Stomach (tissue), 19 donors: ENCODE measurements at places on chromosomes 4 and X. TPM values are rescaled to one million over a fixed set of nuclear protein-coding genes. Genes with fewer than 3 reads are reported as not detected.

DNA sequence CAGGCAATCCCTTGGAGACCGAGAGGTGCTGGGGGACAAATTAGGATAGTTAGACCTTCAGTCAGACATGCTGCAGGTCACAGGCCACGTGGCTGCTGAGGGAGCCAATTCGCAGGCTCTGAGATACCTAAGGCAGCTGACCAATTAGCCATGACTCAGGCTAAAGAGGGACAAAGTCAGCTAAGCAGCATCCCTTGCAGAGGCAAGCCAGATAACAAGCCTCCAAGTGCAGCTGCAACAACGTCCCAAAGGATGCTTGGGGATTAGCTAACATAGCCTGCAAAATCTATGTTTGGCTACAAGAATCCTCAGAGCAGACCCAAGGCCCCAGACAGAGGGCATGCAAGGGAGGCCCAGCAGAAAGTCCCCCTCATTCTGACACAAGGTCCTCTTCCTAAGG is 93.5 kb downstream of the SEL1L3 start:
- H3K4me1 ChIP-seq: peaks cover 4% of the 10 kb centered on the region
- H3K36me3 ChIP-seq: peaks cover 46% of the 10 kb centered on the region
- no peak overlapping the region for H3K4me3 ChIP-seq
- H3K27me3 ChIP-seq: no peaks in the 10 kb centered on the region
- no peak for DNase-seq

- H3K27me3 ChIP-seq: no peaks in the 10 kb centered on the region
- H3K36me3 ChIP-seq: no peaks in the 10 kb centered on the region
- DNase-seq: no peak
- H3K4me1 ChIP-seq: no peaks in the 10 kb centered on the region
- H3K27ac ChIP-seq: no peak overlapping the region
- no peak overlapping the region for H3K4me3 ChIP-seq
These were observed 184.2 kb upstream of the HCCS start for GRCh38 chrX:10926891-10927290.

- no peak for DNase-seq
- H3K36me3 ChIP-seq: no peaks in the 10 kb centered on the region
- H3K4me3 ChIP-seq: no peak overlapping the region
- no peaks in the 10 kb centered on the region for H3K27me3 ChIP-seq
- H3K27ac ChIP-seq: no peak overlapping the region
These were observed 4.7 kb downstream of the USP51 start for GRCh38 chrX:55484948-55485347.

- no peaks in the 10 kb centered on the region for H3K27me3 ChIP-seq
- no peaks in the 10 kb centered on the region for H3K4me1 ChIP-seq
- no peak for DNase-seq
These were observed 64.5 kb downstream of the TEC start for GRCh38 chr4:48205107-48205506.

DNA sequence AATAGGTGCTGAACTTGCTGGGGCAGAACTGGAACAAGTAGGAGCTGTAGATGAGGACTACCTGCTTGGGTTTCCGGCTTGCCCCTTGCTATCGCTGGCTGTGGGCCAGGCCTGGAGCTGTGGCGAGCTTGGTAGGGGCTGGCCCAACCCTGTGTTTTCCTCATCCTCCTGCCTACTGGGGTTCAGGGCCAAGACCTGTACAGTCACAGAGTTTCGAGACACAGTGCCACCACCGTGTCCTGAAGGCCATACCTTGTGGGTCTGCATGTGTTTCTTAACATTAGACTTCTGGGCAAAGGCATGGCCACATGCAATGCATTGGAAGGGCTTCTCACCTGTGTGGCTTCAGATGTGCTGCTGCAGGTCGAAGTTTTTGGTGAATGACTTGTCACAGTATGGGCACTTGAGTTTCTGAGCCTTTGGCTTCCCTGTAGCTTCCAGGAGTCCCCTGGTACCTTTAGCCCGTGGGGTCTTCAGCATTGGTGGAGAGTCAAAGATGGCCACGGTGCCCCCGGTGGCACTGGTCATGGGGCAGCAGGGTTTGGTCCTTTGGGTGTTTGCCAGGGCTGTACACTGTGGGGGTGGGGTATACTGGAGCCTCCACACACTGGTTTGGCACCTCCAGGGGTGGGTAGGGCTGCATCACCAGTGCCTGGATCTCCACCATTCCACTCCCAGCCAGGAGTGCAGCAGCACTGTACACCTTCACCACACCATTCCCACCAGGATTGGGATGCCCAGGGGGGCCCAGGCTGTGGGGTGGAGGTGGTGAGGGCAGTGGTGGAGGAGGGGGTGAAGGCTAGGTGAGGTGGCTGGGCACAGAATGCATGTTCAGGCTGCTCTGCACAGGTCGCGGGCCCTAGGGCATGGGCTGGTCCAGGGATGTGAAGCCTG is 52.1 kb downstream of the CFAP299 start:
- no peaks in the 10 kb centered on the region for H3K4me1 ChIP-seq
- no peak overlapping the region for H3K27ac ChIP-seq
- no peaks in the 10 kb centered on the region for H3K27me3 ChIP-seq
- no peak for DNase-seq

DNA sequence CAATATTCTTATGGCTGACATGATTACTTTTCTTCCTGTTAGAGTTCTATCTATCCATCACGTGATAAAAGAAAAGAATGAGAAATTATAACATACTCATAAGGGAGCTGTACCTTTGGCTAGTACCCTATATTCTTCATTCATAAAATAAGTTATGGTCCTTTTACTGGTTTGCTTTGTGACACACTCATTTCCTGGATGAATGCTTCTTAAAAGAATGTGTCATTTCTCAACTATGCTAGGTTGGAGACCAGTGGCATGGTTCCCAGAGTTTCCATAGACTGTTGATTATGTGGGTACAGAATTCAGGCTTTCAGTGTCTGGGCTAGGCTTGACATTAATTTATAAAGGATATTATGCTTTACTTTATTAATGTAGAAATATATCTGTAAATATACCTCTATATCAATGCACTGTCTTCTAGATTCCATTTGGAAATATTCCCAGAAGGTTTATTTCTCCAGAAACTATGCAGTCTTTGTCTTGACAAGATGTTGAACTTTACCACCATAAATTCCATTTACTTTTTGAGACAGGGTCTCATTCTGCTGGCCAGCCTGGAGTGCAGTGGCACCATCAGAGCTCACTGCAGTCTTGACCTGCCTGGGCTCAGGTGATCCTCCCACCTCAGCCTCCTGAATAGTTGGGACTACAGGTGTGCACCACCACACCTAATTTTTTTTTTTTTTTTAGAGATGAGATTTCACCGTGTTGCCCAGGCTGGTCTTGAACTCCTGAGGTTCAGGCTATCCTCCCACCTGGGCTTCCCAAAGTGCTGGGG is 23.8 kb downstream of the NUDT6 start:
- no peak overlapping the region for H3K4me3 ChIP-seq
- no peaks in the 10 kb centered on the region for H3K36me3 ChIP-seq
- peak; percentile 12 for DNase-seq
- no peaks in the 10 kb centered on the region for H3K27me3 ChIP-seq
- H3K27ac ChIP-seq: no peak overlapping the region

- H3K27ac ChIP-seq: no peak overlapping the region
- H3K4me3 ChIP-seq: no peak overlapping the region
- DNase-seq: no peak
- H3K36me3 ChIP-seq: no peaks in the 10 kb centered on the region
These were observed 1087.1 kb downstream of the C4orf33 start for GRCh38 chr4:130183096-130183495.

- H3K36me3 ChIP-seq: no peaks in the 10 kb centered on the region
- no peaks in the 10 kb centered on the region for H3K4me1 ChIP-seq
- H3K27me3 ChIP-seq: no peaks in the 10 kb centered on the region
- H3K4me3 ChIP-seq: no peak overlapping the region
These were observed 836.5 kb upstream of the HTR2C start for GRCh38 chrX:113747274-113747973.

- no peak overlapping the region for H3K4me3 ChIP-seq
- DNase-seq: no peak
- no peaks in the 10 kb centered on the region for H3K4me1 ChIP-seq
- H3K27me3 ChIP-seq: no peaks in the 10 kb centered on the region
- H3K36me3 ChIP-seq: no peaks in the 10 kb centered on the region
These were observed 108.6 kb downstream of the CENPC start for GRCh38 chr4:67436742-67437141.

DNA sequence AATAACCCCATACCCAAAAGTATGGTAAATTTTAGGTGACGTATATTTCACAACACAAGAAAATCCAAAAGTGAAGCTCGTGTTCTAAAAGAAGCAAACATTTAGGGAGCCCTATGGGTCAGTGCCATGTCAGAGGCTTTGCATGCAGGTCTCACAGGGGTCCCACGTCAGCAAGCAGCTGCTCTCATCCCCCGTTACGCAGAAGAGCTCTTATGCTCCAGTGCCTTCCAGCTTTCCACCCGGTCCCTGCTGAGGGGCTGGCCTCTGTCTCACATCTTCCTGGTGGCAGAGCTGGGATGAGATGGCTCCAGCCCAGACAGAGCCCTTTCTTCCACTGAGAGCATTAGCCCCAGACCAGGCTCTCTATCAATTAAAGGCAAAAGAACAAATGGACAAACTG is 82.0 kb downstream of the IRF2 start:
- peak overlapping the region; percentile 76 for H3K27ac ChIP-seq
- no peak overlapping the region for H3K4me3 ChIP-seq
- DNase-seq: no peak
- H3K36me3 ChIP-seq: peaks cover 94% of the 10 kb centered on the region

GRCh38 chr4:27684610-27685011 is 824.0 kb downstream of the STIM2 start:
- no peaks in the 10 kb centered on the region for H3K36me3 ChIP-seq
- DNase-seq: peak; percentile 57
- no peak overlapping the region for H3K4me3 ChIP-seq
- no peaks in the 10 kb centered on the region for H3K27me3 ChIP-seq

PRKG2 gene
- not detected for total RNA-seq

PAGE3 gene
- total RNA-seq: not detected

MAGEB6 gene
- not detected for total RNA-seq

HEPH gene
- 13.4 TPM for total RNA-seq

CTAG1B gene
- not detected for total RNA-seq

ASB12 gene
- not detected for total RNA-seq

STOX2 gene
- total RNA-seq: 0.29 TPM

PDLIM3 gene
- 83.1 TPM for total RNA-seq
